Activated naive CD8-positive, alpha-beta T cell treated with anti-CD3 and anti-CD28 coated beads, Interleukin-2, amount 50 U/mL, for 24 hours (primary cell): ENCODE measurements at places on chromosomes 2 and 18.

GRCh38 chr18:48279312-48279711 lies 129.9 kb downstream of the ZBTB7C start:
- H3K27me3 ChIP-seq, result peaks cover 2% of the 10 kb centered on the region
- H3K27ac ChIP-seq, result no peak overlapping the region
- no peaks in the 10 kb centered on the region for H3K4me1 ChIP-seq

GRCh38 chr18:21162786-21163185 lies 51.2 kb upstream of the ROCK1 start:
- DNase-seq, result no peak
- H3K27ac ChIP-seq, result no peak overlapping the region
- H3K4me1 ChIP-seq, result no peaks in the 10 kb centered on the region
- no peaks in the 10 kb centered on the region for H3K36me3 ChIP-seq
- H3K4me3 ChIP-seq, result no peak overlapping the region

DNA sequence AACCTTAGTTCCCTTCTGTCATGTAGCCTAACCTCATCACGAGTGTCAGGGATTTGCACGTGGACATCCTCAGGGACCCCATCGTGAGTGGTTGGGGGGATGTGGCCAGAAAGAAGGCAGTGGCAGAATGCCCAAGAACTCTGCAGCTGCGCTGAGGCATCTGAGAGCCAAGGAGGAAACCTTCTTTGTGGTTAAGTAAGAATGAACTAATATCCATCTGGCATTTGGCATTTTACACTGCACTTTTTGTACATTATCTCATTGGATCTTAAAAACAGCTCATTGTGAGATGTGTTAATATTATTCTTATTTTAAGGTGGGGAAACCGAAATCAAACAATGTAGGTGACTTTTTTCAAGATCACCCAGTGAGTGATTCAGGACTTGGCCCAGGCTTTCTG lies 32.6 kb upstream of the APCDD1 start:
- H3K36me3 ChIP-seq, result no peaks in the 10 kb centered on the region
- no peak overlapping the region for H3K4me3 ChIP-seq
- peaks cover 12% of the 10 kb centered on the region for H3K27me3 ChIP-seq
- no peak for DNase-seq
- no peak overlapping the region for H3K27ac ChIP-seq

GRCh38 chr2:157497638-157498314 lies 53.9 kb upstream of the CYTIP start:
- DNase-seq, result no peak
- H3K36me3 ChIP-seq, result no peaks in the 10 kb centered on the region
- no peaks in the 10 kb centered on the region for H3K27me3 ChIP-seq
- H3K4me1 ChIP-seq, result peaks cover 30% of the 10 kb centered on the region

DNA sequence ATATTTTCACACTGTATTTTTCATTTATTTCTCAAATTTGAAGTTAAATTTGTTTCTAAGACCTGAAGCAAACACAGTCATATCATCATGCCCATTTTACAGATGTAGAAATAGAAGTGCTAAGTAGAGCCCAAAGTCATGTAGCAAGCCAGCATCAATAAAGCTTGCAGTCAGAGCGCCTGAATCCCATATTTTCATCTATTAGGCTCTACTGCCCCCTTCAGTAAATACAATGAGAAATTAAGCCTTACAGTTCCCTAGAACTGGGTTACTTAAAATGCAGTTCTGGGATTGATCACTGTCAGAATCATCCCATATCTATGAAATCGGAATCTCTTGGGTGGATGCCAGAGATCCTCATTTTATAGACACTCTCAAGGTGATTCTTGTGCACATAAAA lies 419.9 kb downstream of the TGIF1 start:
- no peaks in the 10 kb centered on the region for H3K4me1 ChIP-seq
- H3K4me3 ChIP-seq, result no peak overlapping the region

DNA sequence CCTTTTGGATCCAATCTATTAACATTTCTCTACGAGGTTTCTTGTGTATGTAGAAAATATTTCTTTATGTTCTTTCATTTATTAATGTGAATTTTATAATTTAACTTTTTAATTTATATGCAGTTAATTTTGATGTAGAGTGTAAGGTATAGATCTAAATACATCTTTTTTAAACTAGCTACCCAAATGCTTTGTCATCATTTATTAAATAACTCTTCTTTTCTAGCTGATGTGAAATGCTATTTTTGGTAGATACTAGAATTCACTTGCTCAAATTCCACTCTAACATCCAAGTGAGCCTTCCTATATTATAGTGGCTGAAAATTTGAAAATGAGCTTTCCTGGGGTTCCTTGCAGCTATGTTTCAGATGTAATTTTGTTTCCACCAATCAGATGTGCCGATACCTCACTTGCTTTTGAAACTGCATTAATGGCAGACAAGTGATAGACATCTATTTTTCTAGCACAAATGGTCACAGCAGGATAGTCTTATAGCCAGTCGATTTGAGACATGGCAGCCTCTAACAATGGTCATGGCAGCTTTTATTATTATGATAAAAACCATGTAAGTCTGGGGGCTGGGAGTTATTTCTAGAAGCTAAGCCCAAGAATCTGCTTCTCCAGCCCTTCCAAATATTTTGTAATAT lies 10.9 kb upstream of the ICOS start:
- H3K27me3 ChIP-seq, result no peaks in the 10 kb centered on the region
- H3K36me3 ChIP-seq, result peaks cover 1% of the 10 kb centered on the region
- DNase-seq, result no peak
- peaks cover 12% of the 10 kb centered on the region for H3K4me1 ChIP-seq

GRCh38 chr2:127049927-127050802 lies 56.8 kb downstream of the BIN1 start:
- no peaks in the 10 kb centered on the region for H3K27me3 ChIP-seq
- no peaks in the 10 kb centered on the region for H3K4me1 ChIP-seq
- H3K36me3 ChIP-seq, result peaks cover 2% of the 10 kb centered on the region
- no peak overlapping the region for H3K27ac ChIP-seq
- DNase-seq, result peak; percentile 80

DNA sequence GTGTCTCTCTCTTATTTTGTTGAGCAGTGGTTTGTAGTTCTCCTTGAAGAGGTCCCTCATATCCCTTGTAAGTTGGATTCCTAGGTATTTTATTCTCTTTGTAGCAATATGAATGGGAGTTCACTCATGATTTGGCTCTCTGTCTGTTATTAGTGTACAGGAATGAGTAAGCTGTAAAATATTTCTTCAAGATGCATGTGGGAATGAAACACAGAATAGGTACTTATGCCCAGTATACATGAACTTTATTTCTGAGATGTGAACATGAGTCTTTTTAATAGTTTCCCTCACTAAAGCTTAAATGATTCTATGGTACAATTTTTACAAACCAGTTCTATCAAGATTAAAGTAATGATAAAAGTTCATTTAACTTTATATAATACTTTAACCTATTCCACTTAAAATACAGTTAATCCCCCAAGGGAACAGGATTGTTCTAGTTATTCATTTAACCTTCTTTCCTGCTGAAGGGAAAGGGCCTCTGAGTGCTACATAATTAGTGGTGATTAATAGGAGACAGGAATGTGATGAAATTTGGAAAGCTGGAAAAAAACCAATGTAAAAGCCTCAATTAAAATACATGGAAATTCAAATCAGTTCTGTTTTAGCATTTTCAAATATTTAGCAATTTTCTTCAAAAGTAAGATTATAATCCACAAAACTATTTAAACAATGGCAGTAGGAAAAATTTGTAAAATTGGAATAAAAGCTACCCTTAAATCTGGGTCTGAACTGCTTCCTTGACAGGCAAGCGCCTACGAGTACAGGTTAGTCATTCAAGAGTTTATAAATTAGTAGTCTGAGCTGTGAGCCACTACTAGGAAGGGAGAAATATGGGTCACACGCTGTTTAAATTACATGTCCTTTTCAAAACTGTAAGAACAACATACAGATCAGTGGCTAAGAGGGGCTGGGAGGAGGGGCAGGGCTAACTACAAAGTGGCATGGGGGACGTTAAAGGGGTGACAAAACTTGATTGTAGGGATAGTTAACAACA lies 28.9 kb downstream of the SPIRE1 start:
- no peak for DNase-seq
- H3K36me3 ChIP-seq, result no peaks in the 10 kb centered on the region
- H3K4me1 ChIP-seq, result no peaks in the 10 kb centered on the region
- H3K27ac ChIP-seq, result no peak overlapping the region
- H3K27me3 ChIP-seq, result peaks cover 2% of the 10 kb centered on the region

DNA sequence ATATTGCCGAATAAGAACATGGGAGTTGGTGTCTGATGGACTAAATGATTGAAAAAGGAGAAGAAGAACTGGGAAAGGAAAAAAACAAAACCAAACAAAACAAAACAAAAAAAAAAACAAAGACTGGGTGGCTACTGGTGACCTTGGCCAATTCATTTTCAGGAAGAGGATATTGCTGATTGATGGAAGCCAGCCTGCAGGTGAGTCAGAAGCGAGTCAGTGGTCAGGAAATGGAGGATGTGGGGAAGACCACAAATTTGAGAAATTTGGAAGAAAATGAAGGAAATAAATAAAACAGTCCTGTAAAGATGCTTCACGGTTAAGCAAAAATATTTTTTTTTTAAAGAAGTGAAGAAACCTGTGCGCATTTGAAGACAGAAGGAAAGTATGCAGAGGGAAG lies 296.9 kb downstream of the ZNF521 start:
- no peaks in the 10 kb centered on the region for H3K27me3 ChIP-seq
- DNase-seq, result no peak
- H3K4me1 ChIP-seq, result no peaks in the 10 kb centered on the region
- H3K4me3 ChIP-seq, result no peak overlapping the region
- H3K27ac ChIP-seq, result no peak overlapping the region
- H3K36me3 ChIP-seq, result no peaks in the 10 kb centered on the region

DNA sequence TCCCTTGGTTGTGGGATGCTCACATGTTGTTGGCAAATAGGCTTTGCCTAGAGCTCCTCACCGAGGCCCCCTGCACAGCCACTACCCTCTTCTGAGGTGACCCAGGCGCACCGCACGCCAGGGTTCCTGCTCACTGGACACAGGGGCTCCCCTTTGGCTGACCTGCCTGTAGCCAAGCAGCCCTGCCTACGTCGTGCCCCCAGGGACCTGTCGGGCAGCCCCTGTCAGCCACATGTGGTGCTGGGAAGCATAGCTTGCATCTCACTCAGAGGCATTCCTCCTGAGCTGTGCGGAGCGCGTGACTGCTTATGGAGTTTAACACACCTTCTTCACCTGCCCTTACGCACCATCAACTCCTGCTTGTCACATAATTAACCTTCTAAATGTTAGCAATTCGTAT lies 116.3 kb downstream of the ZNF236 start:
- H3K36me3 ChIP-seq, result peaks cover 29% of the 10 kb centered on the region
- no peaks in the 10 kb centered on the region for H3K27me3 ChIP-seq
- H3K27ac ChIP-seq, result no peak overlapping the region
- DNase-seq, result no peak
- H3K4me1 ChIP-seq, result no peaks in the 10 kb centered on the region

DNA sequence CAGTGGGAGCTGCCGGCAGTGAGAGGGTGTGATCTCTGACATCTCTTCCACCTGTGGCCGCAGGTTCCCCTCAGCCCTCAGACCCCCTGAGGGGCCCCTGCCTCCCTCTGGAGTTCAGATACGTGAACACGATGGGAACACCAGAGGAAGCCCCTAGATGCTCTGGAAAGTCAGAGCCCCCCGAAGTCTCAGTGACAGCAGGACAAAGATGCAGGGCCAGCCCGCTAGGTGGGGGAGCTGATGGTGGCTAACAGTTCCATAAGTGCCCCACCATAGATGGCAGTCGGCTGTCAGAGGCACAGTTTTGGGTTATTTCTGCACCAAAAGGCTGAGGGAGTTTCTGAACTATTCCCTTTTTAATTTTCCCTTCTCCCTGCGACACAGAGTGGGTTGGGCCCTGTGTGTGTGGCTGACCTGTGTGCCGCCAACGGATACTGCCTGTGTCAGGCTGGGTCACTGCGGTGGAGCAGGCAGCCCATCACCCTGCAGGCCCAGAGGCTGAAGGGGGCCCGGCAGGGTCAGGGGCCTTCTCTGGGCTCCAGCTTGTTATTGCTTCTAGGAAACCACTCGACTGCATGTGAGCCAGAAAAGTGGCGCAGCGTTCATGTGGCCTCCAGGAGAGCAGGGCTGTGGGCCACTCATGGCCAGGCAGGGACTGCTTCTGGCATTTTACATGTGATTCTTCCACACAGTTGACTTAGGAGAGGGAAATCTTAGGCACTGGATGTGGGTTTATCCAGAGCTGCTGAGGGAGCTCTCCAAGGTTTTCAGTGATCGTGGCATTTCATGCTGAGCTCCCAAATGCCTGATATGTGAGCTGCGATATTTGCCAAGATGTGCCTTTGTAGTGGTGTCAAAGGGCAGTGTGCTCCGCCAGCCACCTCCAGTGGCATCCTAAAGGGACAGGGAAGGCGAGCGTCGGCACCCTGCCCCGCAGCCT lies 225.1 kb downstream of the SH3RF3 start:
- peaks cover 7% of the 10 kb centered on the region for H3K36me3 ChIP-seq
- H3K4me3 ChIP-seq, result no peak overlapping the region
- peaks cover 21% of the 10 kb centered on the region for H3K4me1 ChIP-seq
- H3K27me3 ChIP-seq, result no peaks in the 10 kb centered on the region

GRCh38 chr2:199443589-199444130 lies 14.1 kb downstream of the SATB2 start:
- H3K36me3 ChIP-seq, result no peaks in the 10 kb centered on the region
- DNase-seq, result no peak
- no peak overlapping the region for H3K27ac ChIP-seq
- peaks cover 42% of the 10 kb centered on the region for H3K27me3 ChIP-seq
- H3K4me3 ChIP-seq, result no peak overlapping the region
- no peaks in the 10 kb centered on the region for H3K4me1 ChIP-seq

DNA sequence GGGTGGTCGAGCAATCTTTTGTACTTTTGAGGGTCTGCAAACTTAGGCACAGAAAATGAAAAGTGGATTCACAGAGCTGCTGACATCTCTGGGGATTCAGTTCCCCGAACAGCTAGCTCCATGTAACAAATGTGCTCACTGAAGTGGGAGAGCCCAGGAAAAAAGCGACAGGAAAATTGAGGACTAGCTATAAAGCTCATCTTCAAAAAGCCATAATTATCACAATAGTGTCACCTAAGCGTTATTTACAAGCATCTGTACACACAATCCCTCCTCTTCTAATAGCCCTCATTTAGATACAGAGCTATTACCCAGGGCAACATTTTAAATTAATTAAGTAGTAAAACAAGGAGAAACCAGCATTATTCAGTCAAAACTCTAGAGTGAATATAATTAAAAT lies 36.1 kb downstream of the RNF152 start:
- DNase-seq, result no peak
- H3K36me3 ChIP-seq, result no peaks in the 10 kb centered on the region
- H3K27me3 ChIP-seq, result peaks cover 3% of the 10 kb centered on the region
- H3K27ac ChIP-seq, result no peak overlapping the region

DNA sequence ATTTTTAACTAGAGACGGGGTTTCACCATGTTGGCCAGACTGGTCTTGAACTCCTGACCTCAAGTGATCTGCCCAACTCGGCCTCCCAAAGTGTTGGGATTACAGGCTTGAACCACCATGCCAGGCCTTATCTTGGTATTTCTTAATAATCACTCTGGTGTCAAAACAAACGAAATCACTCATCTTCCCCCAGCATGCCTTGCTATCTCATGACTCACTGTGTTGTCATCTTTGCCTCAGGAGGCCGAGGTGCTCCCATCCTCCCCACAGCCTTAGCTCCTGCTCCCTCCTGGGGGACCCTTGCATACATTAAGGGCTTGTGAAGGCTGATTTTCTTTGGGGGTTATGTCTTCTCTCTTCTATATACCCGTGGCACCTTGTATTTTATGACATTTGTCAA lies 250.1 kb upstream of the DPP10 start:
- no peak overlapping the region for H3K4me3 ChIP-seq
- no peak overlapping the region for H3K27ac ChIP-seq
- no peaks in the 10 kb centered on the region for H3K4me1 ChIP-seq
- no peak for DNase-seq
- H3K27me3 ChIP-seq, result peaks cover 4% of the 10 kb centered on the region
